ENCODE measurements at places on chromosomes 11 and 22.

DNA sequence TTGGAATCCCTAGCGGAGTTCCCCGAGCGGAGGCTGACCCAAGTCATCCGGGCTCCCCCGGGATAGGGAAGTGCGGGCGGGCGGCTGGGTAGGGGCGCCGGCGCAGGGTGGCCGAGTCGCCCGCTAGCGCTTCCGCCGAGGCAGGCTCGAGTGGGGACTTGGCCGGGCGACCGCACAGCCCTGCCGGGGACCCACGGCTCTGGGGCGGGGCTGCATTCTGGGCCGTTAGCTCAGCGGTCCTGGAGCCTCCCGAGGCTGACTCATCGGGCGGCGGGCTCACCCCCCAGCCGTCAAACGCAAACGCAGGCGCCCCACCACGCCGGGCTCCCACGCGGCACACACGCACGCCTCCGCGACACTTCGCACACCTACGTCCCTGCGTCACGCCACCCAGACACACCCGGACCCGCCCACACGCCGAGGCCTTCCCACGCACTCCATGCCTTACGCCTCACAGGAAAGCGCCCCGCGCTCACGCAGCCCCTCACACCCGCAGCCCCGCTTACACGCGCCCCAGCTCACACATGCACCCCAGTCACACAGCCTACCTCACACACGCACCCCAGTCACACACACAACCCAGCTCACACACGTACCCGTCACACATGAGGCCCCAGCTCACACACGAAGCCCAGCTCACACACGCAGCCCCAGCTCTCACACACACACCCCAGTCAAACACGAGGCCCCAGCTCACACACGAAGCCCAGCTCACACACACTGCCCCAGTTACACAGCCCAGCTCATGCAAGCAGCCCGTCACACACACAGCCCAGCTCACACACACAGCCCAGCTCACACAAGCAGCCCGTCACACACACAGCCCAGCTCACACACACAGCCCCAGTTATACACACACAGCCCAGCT lies 1.2 kb downstream of the PHLDB1 start:
- peak; percentile 91 for DNase-seq

DNA sequence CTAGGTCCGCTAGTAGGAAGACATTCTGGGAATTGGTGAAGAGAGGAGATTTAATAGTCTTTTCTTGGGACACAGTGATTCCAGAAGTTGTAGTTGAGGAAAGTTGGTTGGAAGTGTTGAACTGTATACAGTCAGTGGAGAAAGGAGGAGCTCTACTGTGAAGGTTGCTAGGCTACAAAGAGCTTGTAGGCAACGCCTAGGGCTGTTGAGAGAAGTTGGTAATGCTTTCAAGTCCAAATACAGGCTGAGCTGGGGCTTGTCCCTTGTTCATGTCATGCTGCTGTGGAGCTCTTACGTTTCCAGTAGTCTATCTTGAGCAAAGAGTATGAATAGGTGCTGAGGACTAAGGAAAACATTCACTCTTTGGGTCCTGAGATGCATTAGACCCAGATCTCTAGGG lies 1.1 kb downstream of the TBCEL start:
- no peak for DNase-seq

- DNase-seq, result no peak
Observed at GRCh38 chr11:94560834-94561233, 6.3 kb upstream of the PIWIL4 start.

- DNase-seq, result no peak
Observed at GRCh38 chr22:37502342-37503182, 16.4 kb upstream of the MFNG start.

- DNase-seq, result no peak
Observed at GRCh38 chr11:78714539-78714938, 139.9 kb upstream of the NARS2 start.

DNA sequence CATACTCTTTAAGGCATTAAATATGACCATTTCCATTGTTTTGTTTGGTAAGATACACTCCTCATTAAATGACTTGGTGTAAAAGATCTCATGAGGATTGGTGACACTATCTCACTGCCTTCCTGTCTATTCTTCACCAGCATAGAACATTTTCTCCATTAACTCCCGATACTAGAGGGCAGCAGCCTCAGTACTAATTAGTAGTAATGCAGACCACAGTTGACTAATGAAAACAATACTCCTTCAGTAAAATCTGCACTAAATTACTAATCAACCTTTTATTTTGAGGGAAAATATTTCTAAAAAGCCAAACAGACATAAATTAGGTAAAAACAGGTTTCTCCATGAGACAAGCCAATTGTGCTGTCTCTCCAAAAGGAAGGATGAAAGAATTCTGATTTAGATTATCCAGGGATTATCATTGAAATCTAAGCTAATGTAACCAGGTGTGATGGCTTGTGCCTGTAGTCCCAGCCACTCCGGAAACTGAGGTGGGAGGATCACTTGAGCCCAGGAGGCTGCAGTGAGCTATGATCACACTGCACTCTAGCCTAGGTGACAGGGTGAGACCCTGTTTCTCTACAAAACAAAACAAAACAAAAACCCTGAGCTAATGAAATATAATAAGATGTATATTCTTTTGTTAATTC lies 9.4 kb downstream of the PGM2L1 start:
- peak; percentile 26 for DNase-seq

- no peak for DNase-seq
Observed at GRCh38 chr22:36253523-36254490, 874 bp downstream of the APOL1 start.

GRCh38 chr11:70281156-70281609 lies 10.7 kb downstream of the PPFIA1 start:
- no peak for DNase-seq

GRCh38 chr11:19772480-19772879 lies 59.8 kb downstream of the NAV2 start:
- no peak for DNase-seq

- DNase-seq, result no peak
Observed at GRCh38 chr22:29663180-29663821, 56.5 kb upstream of the CABP7 start.

DNA sequence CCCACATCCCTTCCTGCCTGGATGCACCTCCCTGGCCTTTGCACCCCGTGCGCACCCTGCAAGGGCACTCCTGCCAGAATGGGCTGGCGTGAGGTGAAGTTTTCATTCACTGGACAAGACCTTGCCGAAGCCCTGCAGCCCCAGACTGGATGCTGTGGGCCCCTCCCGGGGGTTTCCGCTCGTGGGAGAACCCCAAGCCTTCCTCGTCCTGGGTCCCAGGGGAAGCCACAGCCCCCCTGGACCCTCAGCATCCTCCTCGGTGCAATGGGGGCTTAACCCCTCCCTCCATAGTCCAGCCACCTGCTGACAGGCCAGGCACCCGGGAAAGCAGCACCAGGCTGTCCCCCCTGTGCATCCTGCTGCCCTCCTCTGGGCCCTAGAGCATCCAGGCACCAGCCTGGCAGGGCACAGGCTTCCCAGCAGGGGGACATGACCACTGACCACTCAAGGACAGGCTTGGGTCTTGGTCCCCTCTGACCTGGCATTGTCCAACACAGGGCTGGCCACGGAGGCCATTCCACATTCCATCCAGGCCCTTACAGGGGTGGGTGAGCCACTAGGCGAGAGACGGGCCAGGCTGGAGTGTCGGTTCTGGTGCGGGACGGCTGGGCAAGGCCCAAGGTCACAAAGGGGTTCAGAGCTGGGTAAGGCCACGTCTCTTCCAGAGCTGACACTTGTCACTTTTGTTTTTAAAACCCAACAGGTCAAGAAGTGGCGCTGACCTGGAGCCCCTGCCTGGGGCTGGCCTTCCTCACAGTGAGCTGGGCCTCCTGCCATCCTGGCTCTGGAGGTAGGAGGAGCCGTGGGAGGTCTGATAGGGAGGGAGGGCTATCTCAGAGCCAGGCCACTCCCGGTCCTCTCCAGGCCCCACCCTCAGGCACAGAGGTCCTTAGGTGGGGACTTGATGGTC lies 41.5 kb upstream of the PPARA start:
- DNase-seq, result no peak

DNA sequence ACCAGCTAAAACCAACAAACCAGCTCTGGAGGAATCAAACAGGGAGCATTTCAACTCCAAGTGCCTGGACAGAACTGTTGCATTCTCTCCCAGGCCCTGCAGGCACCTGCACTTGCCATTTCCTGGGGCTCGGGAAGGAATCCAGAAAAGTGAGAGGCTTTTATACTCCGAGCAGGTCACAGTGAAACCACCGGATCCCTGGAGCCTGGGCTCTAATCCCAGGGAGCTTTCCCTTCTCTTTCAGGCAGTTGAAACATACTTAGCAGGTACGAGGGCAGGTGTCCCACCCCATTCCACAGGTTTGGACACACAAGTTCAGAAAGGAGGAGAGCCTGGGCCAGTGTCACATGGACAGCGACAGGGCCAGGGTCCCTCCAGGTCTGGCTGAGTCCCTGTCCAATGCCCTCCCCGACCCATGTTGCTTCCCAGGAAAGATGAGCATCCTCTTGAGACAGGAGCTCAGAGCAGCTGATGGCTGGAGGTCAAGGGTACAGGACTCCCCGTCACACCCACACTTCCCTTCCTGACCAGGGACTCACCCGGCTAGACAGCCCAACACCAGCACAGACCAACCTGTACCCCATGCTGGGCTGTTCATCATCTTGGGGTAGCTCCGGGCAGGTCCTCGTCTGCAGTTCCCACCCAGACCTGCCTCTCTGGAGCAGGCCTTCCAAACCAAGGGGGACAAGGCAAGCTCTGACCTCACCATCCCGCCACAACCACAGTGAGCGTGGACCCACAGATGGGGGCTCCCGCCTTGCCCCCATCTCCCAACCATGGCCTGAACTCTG lies 49.9 kb upstream of the CD5 start:
- DNase-seq, result no peak

GRCh38 chr11:132409573-132410355 lies 1039.3 kb downstream of the NTM start:
- DNase-seq, result no peak

DNA sequence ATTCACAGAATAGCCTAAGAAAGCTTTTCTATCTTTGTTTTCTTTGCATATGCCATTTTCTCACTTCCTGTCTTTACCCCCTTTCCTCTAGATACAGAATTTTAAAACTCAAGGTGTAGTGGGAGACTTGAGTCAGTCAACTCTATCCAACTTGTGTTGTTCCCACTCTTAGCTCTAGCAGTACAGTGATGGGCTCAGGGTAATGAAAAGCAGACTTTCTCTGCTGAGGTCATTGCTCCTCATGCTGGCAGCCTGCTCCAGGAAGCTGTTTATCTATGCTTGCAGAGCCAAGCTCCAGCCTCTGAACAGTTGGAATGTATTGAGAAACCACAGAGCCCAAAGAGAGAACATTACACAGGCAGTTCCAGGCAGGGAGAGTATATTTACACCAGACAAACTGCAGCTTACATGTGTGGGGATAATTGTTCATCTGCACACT lies 68.1 kb downstream of the CSTPP1 start:
- no peak for DNase-seq

DNA sequence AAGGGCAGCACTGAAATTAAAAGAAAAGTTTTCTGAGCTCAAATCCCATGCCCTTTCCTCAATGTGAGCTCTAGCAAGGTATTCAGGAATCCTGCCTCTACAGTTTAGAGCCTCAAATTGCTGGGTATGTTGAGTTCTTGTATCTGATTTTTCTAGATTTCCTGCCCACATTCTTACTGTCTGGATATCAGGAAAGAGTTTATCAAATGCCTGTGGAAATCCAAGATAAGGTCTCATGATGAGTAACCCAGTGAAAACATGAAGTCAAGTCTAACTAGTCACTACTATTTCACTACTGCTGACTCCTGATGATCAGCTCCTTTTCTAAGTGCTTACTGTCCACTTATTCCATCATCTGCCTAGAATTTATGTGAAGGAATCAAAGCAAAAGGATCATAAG lies 29.8 kb downstream of the LIMK2 start:
- DNase-seq, result no peak

DNA sequence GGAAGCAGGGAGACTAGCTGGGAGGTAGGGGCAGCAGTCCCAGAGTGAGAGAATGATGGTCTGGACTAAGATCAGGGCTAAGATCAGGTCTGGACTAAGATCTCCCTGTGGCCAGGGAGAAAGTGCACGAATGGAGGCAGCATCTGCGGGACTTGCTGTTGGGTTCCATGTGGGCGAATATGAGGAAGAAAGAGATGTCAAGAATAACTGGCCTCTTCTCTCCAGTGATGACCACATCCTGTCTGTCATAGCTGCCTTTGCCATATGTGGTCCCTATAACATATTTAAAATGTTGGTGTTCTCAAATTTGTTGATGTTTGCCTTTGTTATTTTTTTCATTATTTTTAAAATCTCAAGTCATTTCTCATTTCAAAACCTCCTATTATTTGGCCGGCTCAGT lies 27.4 kb upstream of the CXCR5 start:
- DNase-seq, result no peak
